GM23338 (cell line): ENCODE measurements at places on chromosomes 16 and 17. TPM values are rescaled to one million over a fixed set of nuclear protein-coding genes. Genes with fewer than 3 reads are reported as not detected.

Gene VTN
- total RNA-seq, result 0.35 TPM in 1 of 2 replicates, not detected in the other

DNA sequence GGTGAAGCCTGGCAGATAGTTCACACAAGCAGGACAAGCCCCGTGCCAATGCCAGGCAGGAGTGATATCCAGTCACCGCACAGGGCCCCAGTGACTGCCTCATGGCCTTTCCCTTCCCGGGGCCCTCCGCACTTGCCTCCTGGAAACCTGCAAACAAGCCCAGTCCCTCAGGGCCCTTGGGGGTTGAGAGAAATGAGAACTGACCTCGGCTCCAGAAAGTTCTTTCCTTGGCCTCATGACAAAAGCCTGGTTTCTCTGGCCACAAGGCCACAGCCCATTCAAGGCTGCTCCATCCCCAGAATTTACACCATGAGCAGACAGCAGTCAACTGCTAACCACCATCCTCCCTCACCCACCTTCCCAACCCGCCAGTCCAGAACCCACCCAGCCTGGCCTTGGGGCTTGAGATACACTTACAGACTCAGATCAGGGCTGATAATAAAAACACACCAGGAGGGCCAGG, 77.6 kb downstream of the CCDC182 start:
- H3K4me3 ChIP-seq, result no peak overlapping the region
- DNase-seq, result no peak
- H3K27ac ChIP-seq, result no peak overlapping the region
- no peaks in the 10 kb centered on the region for H3K36me3 ChIP-seq
- H3K4me1 ChIP-seq, result peaks cover 32% of the 10 kb centered on the region

- peaks cover 42% of the 10 kb centered on the region for H3K27me3 ChIP-seq
- peak overlapping the region; percentile 56 for H3K4me3 ChIP-seq
- H3K36me3 ChIP-seq, result no peaks in the 10 kb centered on the region
- H3K4me1 ChIP-seq, result peaks cover 7% of the 10 kb centered on the region
- DNase-seq, result peak; percentile 44
- no peak overlapping the region for H3K27ac ChIP-seq
Observed at GRCh38 chr17:182050-182751, 751 bp upstream of the DOC2B start.

- no peaks in the 10 kb centered on the region for H3K4me1 ChIP-seq
- no peaks in the 10 kb centered on the region for H3K27me3 ChIP-seq
- no peak for DNase-seq
- peaks cover 3% of the 10 kb centered on the region; the same call in 1 of the 2 replicates for H3K36me3 ChIP-seq
Observed at GRCh38 chr16:35753559-35754390, 2294.4 kb downstream of the TP53TG3F start.

- DNase-seq, result no peak
- H3K36me3 ChIP-seq, result no peaks in the 10 kb centered on the region
- H3K4me1 ChIP-seq, result peaks cover 24% of the 10 kb centered on the region
- H3K27me3 ChIP-seq, result peaks cover 33% of the 10 kb centered on the region
- no peak overlapping the region for H3K27ac ChIP-seq
- H3K4me3 ChIP-seq, result no peak overlapping the region
Observed at GRCh38 chr17:39169101-39169500, 3.1 kb upstream of the ARL5C start.

DNA sequence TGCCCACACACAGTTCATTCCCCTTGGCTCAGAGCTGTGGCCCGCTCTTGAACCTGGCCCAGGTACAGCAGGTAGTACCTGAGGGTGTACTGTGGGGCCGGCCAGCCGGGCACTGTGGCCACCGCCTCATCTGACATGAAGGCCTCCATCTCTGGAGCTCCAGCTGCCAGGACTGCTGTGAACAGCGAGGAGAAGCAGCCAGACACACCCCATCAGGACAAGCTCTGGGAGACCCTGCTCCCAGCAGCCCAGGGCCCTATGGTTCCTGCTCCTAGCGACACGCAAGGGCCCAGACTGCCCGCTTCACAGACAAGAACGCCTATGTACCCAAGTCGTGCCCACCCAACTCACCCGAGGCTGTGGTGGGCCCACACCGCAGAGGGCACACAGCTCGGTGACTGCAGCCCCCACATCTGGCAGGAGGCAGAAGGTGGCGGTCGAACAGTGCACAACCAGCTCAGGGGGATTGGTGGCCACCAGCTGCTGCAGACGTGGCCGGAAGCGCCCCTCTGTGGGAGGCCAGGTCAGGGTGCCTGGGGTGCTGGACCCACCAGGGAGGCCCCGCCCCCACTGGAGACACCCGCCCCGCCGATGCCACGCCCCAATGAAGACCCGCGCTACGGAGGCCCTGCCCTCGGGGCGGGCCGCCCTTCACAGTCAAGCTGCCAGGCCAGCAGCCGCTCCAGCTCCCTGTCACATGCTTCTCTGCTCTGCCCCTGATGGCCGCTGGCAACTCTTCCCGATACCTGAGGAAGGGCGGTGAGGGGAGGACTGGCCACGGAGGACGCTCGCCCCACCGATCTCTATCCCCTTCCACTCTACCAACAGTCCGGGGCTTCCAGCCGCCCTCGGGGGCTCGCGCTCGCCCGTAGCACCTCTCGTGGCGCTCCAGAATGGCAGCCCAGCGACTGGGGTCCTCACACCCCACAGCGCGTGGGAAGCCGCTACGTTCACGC, 1.1 kb upstream of the STUB1 start:
- peak overlapping the region; percentile 65 for H3K4me3 ChIP-seq
- H3K27me3 ChIP-seq, result no peaks in the 10 kb centered on the region

- no peaks in the 10 kb centered on the region for H3K36me3 ChIP-seq
- no peak for DNase-seq
- no peak overlapping the region for H3K27ac ChIP-seq
- H3K27me3 ChIP-seq, result peaks cover 43% of the 10 kb centered on the region
- peaks cover 16% of the 10 kb centered on the region; the same call in 1 of the 2 replicates for H3K4me1 ChIP-seq
Observed at GRCh38 chr17:50115756-50116155, 14.2 kb downstream of the SAMD14 start.
